SJSA1 (cell line): ENCODE measurements at places on chromosomes 13 and 19. TPM values are rescaled to one million over a fixed set of nuclear protein-coding genes. Genes with fewer than 3 reads are reported as not detected.

The PGLYRP2 gene
- total RNA-seq: not detected in 2 replicates

- DNase-seq: no peak
Observed at GRCh38 chr19:2014731-2015607, 545 bp downstream of the BTBD2 start.

The C1QTNF9 gene
- total RNA-seq: not detected in 2 replicates

DNA sequence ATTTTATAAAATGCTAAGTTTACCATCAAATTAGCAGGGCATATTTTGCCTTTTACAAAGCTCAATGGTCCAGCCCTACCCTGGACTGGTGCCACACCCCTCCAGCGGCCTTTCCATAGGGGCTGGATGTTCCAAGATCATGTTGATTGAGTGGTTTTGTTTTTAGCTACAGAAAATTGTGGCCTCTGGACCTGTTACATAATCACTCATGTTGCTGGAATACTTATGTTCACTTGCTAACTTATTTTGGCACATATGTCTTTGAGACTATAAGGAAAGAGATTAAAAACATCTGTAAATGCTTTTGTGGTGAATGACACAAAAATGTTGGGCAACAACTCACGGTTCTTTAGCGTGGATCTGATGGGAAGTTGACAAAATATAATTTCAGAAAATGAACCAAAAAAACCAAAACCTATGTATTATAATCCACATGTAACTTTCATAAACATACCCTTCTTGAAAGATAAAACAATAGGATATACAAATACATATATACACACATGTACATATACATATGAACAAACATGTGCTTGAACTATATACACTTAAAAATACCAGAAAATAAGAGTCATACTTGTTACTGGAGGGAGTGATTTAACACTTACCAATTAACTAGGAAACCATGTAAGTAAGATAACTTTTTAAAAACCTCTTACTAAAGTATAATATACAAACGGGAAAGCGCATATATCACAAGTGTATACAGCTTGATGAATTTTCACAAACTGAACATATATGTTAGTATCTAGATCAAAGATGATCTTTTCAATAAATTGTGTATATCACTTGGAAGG is 46.6 kb upstream of the SLC15A1 start:
- DNase-seq: peak; percentile 55

DNA sequence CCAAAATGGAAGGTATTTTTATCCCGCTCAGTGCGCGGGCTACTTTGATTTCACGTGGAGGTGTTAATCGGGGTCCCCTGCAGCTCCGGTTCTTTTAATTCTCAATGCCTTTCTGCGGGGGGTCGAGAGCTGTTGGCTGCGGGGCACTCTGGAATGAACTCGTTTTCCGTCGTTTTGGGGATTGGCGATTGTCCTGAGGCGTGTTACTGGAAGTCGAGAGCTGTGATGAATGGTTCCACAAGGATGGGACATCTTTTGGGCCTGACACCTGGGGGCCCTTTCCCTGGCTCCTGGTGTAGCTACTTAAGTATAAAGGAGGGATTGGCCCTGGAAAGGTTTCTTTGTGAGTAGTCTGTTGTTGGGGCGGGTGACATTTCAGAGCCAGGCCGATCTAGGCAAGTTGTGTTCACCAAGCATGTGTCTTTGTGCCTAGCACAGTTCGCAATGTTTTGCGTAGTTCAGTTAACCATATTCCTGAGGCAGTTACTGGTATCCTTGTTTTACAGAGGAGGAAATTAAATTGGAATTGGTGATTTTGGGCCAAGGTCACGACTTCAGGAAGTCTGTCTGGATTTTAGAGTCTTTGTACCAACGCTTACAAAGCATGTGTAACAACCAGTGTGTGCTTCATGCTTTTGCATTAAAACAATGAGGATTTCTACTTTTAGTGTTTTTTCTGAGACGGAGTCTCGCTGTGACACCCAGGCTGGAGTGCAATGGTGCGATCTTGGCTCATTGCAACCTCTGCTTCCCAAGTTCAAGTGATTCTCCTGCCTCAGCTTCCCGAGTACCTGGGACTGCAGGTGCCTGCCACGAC is 846 bp downstream of the RPL13A start:
- no peak for DNase-seq

DNA sequence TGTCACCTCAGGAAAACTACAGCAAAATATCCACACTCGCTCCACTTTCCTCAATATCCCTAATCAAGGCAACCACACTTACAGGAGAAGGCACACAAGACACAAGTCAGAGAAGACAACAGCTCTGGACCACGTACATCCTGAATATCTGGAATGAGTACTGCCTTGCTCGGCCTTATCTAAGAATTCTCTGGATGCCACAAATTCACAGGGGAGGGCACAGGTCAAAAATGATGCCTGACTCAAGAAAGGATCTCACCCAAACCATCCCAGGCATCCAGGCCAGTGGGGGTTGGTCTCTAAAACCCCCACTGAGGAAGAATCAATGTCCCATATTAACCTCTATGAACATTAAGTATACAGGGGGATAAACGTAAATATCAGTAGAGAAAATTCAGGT is 29.9 kb downstream of the ATP7B start:
- no peak for DNase-seq

The ALG5 gene
- 30.4 and 39.4 TPM in 2 replicates for total RNA-seq

The BCL2L12 gene
- 9.5 and 16.2 TPM in 2 replicates for total RNA-seq

DNA sequence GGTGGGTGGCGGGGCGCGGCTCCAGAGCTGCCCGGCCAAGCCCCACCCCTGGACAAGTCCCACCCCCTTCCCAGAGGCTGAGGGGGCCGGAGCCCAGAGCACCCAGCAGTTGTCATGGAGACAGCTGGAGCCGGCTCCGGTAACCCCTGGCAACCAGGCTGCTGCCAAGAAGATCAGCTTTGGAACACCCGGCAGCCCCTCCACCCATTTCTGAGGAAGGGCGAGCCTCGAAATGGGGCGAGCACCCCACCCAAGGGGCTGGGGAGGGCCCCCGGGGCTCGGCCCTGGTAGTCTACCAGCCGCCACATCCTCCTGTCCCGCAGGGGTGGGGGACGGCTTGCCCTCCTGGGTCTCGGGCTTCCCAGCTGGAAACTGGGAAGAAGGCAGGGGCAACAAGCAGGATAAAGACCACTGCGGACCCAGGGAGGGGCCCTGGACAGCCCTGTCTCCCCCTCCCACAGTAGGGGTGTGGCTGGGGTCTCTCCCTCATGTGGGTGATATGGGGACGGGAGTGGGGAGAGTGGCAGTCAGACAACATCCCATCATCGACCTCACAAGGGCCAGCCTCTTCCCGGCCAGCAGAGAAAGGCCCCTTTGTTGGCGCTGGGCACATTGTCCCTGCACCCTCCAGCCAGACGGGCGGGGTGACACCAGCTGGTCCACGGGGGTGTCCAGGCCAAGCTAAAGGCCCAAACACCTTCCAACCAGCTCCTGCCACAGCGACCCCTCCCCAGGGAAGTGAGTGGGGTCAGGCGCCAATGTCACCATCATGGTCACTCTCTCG is 1.5 kb downstream of the CERS1 start:
- no peak for DNase-seq

The ATP4A gene
- total RNA-seq: not detected in 2 replicates

The ZNF677 gene
- 1.9 and 5.4 TPM in 2 replicates for total RNA-seq

DNA sequence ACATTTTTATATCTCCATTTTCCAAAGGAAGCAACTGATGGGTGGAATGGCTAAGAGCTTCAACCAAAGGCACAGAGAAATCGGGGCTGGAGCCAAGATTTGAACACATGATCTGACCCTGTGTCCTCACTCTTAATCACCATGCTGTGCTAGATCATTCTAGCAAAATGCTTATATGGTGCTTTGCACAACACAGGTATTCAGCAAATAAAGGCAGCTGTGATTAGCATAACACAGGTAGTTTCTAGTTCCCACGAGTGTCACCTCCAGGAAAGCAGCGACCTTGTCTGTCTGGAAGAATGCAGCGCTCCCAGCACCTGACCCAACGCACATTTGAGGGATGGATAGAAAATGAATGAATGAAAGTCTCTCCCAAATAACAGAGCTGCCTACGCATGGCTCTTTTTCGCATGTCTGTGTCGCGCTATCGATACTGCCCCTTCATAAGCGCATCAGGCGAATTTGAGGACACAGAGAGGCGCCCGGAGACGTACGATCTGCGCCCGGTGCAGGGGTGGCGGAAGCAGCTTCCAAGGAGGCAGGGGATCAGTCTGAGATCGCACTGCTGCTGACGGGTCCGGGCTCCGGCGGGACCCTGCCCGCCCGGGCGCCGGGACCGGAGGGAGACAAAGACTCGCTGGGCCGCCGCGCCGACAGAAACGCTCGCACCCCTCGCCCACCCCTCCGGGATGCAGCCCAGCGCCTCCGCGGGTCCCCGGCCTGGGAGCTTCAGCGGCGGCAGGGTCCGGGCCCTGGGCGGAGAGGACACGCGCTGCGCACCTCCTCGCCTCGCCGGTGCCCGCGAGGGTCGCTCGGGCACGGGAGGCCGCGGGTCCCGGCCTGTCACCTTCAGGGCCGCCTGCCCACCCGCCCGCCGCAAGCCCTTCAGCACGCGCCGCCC is 609 bp downstream of the EPS15L1 start:
- peak; percentile 29 for DNase-seq

DNA sequence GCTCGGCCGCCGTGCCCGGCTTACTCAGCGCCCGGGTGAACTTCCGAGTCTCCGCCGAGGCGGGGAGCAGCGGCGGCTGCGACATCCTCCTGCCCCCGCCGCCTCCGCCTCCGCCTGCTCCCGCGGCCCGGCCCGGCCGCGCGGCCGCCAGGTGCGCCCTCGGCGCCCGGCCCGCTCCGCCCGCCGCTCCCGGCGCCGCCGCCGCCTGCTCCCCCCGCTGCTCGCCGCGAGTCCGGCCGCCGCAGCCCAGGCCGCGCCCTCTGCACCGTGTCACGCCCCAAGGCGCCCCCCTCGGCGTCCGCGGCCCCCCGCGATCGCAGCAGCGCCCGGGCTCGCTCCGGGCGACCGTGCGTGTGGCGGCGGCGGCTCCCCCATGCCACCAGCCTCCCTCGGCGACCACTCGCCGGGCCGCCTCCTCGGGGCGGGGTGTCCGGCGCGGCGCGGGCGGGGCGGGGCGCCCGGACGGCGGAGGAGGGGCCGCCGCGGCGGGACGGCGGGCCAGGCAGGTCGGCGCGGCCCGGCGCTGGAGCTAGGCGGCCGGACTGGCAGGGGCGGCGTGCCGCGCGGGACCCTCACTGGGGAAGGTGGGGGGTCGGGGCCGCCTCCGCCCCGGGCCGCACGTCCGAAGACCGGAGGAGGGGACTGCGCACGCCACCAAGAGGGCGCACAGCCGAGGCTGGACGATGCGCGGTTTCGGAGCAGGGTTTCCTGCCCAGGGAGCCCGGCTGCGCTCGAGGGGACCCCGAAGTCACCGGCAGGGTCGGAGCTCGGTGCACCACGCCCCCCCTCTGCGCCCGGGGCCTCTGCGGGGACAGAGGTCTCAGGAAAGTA is 108.6 kb upstream of the DOCK9 start:
- peak; percentile 95 for DNase-seq

The LPAR2 gene
- 0.24 TPM in 1 of 2 replicates, not detected in the other for total RNA-seq

- no peak for DNase-seq
Observed at GRCh38 chr13:77528834-77529500, 6.5 kb upstream of the SCEL start.

The PCDH9 gene
- total RNA-seq: 1.1 and 2.2 TPM in 2 replicates

- peak; percentile 95 for DNase-seq
Observed at GRCh38 chr19:10617409-10618121, 7.8 kb upstream of the SLC44A2 start.

- DNase-seq: no peak
Observed at GRCh38 chr19:47681936-47682335, 31.3 kb upstream of the EHD2 start.

DNA sequence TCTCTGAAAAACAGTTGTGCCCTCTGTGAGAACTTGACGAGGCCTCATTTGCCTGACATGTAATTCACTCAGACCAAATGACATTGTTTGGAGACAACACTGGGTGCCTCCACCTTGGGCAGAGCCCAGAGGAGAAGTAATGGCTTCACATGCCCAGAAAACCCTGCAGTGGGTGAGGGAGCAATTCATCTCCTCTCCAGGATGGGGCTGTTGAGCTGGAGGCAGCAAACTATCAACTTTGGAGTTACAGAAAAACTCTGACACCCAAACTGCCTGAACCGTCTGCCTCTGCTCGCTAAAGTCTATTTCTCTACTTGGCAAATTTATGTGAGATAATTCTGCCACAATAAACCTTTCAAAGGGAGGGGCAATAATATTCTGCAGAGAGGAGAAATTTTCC is 146.9 kb downstream of the DCLK1 start:
- DNase-seq: no peak

- no peak for DNase-seq
Observed at GRCh38 chr19:49878744-49879070, 1.2 kb downstream of the TBC1D17 start.

DNA sequence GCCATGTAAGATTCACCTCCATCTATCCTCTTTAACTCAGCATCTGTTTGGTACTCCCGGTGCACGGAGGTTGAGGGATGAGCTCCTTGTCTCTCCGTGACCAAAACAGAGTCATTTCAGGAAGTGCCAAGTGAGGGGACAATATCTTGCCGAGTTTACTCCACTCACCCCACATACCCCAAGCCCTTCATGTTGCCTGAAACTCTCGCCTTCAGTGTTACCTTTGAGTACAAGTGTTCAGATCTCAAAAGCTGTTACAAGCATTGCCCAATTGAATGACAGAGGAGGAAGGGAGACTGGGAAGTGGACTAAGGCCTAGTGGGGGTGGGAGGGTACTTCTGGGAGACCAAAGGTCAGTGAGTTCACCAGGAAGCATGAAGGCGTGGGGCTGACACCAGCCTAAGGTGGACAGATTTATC is 6.0 kb upstream of the SIGLEC12 start:
- DNase-seq: no peak
